ENCODE measurements at places on chromosomes 2 and 18.

GRCh38 chr2:64273524-64274398 lies 129.5 kb upstream of the PELI1 start:
- H3K4me1 ChIP-seq, result peaks cover 3% of the 10 kb centered on the region
- H3K27me3 ChIP-seq, result no peaks in the 10 kb centered on the region

DNA sequence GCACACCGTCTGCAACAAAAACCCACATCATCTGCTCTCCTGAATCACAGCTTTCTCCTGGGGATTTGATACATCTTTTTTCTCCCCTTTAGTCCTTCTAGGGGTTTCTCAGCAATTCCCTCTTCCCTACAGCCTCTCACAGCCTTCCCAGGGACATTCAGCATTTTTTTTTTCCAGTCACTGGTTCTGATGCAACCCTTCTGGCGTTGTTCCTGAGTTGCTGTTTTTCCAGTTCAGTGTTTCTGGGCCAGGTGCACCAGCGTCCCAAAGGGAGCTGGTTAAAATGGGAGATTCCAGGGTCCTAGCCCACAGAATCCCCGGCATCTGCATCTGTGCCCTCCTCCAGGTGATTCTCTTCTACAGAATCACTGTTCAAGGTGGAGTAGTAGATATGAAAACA lies 36.1 kb downstream of the ADCY3 start:
- DNase-seq, result no peak
- H3K4me1 ChIP-seq, result peaks cover 50% of the 10 kb centered on the region
- no peaks in the 10 kb centered on the region for H3K27me3 ChIP-seq
- no peak overlapping the region for H3K27ac ChIP-seq
- no peak overlapping the region for H3K4me3 ChIP-seq

DNA sequence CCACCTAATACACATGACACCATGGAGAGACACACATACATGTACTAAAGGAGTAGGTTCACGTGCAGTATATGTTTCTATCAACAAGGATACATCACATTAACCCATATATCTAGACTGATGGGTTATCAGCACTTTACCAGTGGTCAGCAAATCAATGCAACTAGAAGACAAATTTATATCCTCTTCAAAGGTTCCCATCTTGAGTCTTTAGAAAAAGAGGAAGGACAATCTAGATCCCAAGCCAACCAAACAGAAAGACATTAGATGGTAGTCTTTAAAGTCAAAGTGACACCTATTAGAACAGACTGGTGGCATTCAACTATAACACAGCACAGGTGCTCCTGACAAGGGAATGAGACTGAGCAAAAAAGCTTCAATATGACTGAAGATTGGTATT lies 13.8 kb upstream of the SERTAD2 start:
- DNase-seq, result no peak
- H3K36me3 ChIP-seq, result no peaks in the 10 kb centered on the region
- H3K27ac ChIP-seq, result peak overlapping the region; percentile 41
- no peaks in the 10 kb centered on the region for H3K27me3 ChIP-seq
- peaks cover 64% of the 10 kb centered on the region for H3K4me1 ChIP-seq
- no peak overlapping the region for H3K4me3 ChIP-seq

DNA sequence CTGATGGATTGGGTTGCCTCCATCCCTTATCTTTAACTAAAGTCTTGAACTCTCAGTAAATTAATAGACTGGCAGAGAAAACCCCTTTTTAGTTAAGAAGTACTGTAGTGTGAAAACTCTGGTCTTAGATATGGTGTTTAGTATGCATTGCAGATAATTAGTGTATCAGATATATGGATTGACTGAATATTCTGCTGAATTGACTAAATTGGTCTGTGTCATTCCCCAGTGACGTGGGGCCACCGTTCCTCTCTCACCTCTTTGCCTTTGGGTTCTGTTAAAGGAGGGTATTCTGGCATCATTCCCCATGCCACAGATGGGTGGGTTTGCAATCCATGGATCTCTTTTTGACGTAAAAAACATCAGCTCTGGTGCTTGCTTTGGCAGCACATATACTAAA lies 67.1 kb upstream of the XPO1 start:
- no peak overlapping the region for H3K4me3 ChIP-seq
- H3K27me3 ChIP-seq, result no peaks in the 10 kb centered on the region
- no peaks in the 10 kb centered on the region for H3K4me1 ChIP-seq
- H3K36me3 ChIP-seq, result no peaks in the 10 kb centered on the region

DNA sequence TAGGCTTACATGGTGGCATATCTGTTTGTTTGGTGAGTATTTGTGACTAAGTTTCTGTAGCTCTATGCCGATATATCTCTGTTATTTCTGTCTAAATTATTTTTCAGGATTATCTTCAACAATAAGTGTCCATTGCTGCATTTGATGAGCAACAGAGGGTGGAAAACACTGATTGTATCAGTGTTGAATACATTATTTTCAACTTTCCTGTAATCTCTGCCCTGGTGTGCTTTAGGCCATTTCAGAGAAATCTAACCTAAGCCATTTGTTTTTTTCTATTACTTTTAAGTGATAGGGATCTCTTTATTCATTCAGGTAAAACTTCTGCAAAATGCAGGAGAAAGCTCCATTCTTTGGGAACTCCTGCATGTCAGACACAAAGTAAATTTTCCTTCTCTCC lies 654.5 kb downstream of the RNF144A start:
- H3K27ac ChIP-seq, result no peak overlapping the region
- no peaks in the 10 kb centered on the region for H3K36me3 ChIP-seq
- H3K4me3 ChIP-seq, result no peak overlapping the region
- H3K27me3 ChIP-seq, result no peaks in the 10 kb centered on the region
- no peaks in the 10 kb centered on the region for H3K4me1 ChIP-seq
- DNase-seq, result no peak

- H3K4me1 ChIP-seq, result peaks cover 2% of the 10 kb centered on the region
- H3K27me3 ChIP-seq, result peaks cover 7% of the 10 kb centered on the region
- no peak for DNase-seq
Observed at GRCh38 chr2:172074254-172074653, 11.1 kb upstream of the DLX1 start.

GRCh38 chr2:234488913-234489451 lies 7.9 kb downstream of the ARL4C start:
- no peaks in the 10 kb centered on the region for H3K36me3 ChIP-seq
- peaks cover 23% of the 10 kb centered on the region for H3K27me3 ChIP-seq
- DNase-seq, result peak; percentile 53
- no peak overlapping the region for H3K4me3 ChIP-seq

GRCh38 chr2:62370321-62371250 lies 135.4 kb downstream of the TMEM17 start:
- peaks cover 36% of the 10 kb centered on the region for H3K4me1 ChIP-seq
- H3K36me3 ChIP-seq, result peaks cover 3% of the 10 kb centered on the region
- DNase-seq, result no peak
- H3K27me3 ChIP-seq, result no peaks in the 10 kb centered on the region
